ENCODE measurements at places on chromosomes 13 and 19.

GRCh38 chr19:30161770-30162169 is 210.4 kb upstream of the ZNF536 start:
- DNase-seq: no peak

DNA sequence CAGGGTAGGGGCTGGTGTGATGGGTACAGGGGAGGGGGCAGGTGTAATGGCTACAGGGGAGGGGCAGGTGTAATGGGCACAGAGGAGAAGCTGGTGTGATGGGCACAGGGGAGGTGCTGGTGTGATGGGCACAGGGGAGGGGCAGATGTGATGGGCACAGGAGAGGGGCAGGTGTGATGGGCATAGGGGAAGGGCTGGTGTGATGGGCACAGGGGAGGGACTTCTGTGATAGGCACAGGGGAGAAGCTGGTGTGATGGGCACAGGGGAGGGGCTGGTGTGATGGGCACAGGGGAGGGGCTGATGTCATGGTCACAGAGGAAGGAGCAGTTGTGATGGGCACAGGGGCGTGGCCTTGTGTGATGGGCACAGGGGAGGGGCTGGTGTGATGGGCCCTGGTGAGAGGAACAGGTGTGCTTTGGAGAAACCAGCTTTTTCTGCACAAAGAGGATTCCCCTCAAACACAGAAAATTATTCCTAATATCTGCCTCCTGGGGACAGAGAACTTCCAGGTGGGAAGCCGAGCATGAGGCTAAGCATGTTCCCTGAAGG is 38.6 kb upstream of the POP4 start:
- no peak for DNase-seq

DNA sequence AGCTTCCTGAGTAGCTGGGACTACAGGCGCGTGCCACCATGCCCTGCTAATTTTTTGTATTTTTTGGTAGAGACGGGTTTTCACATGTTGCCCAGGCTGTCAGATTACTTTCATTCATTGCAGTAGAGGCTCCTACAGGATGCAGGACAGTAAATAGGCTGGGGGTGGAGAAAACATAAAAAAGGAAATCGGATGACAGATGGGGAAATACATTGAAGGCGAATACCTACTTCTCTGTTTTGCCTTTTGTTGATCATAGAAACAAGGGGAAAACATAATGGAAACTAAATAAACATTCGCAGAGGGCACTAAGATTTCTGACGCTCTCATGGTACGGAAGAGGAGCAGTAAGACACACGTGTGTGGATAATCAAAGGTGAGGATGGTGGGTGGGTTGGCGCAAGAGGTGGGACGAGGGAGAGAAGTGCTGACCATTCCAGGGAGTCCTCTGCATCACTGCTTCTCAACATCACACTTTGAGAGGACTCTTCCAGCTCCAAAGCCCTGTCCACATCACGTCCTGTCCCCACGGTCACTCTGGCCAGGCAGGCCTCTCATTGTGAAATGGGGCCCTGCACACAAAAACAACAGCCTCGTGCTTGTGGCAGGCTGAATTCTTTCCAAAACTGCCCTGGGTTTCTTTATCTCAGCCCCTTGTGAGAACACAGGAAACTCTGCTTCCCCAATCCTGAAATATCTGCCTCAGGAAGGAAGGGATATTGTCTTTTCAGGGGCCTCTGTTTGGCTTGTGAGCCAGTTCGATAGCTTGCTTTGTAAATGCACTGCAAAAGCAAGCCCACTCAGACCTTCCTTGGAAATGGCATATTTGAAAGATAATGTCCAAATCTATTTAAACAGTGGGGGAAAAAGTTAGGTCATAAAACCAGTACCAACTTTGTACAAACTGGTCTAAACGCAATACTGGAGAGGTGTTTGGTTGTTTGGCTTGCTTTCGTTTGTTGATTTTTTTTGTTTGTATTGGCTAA is 188.5 kb downstream of the FOXO1 start:
- DNase-seq: no peak

GRCh38 chr19:10222201-10222890 is 8.8 kb downstream of the S1PR2 start:
- DNase-seq: no peak

DNA sequence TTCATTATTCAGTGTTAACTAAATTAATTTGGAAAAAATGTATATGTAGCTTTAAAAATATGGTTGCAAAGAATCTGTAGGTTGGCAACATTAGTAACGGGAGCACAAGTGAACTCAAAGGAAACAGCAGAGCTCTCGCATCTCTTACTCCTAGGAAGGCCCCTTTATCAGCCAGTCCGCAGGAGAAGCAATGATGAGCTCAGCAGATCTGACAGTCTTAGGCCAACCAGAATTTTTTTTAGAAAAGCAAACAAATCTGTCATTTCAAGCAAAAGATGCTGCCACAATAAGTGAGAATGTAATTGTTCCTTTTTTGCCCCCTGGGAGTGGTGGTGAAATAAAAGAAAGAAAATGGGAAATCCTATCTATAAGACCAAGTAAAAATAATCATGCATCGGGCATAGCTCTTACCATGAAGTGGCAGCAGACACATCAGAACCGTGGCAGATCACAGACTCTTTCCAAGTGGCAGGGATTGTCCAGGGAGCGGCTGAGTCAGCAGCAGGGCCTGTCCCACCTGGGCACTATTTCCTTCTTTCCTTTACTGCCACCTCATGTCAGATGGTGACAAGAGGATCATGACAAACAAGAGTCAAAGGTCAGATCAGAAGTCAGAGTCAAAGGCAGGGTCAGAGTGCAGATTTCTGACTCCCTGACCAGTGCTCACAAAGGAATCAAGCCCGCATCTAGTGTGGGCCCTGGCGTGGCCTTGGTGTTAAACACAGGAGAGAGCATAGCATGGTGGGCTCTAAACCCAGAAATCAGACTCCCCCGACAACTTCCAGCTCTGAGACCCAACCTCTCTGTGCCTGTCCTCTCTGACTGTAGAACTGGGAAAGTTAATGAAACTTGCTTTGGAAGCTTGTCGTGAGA is 84.0 kb upstream of the MTIF3 start:
- DNase-seq: no peak

- DNase-seq: no peak
These were observed 15.0 kb upstream of the ZNF439 start for GRCh38 chr19:11833541-11833940.

GRCh38 chr19:42245231-42245630 is 2.8 kb upstream of the GSK3A start:
- DNase-seq: no peak

GRCh38 chr13:35979361-35979951 is 151.7 kb downstream of the DCLK1 start:
- DNase-seq: no peak

- no peak for DNase-seq
These were observed 147.6 kb downstream of the KCTD12 start for GRCh38 chr13:76738616-76739015.

DNA sequence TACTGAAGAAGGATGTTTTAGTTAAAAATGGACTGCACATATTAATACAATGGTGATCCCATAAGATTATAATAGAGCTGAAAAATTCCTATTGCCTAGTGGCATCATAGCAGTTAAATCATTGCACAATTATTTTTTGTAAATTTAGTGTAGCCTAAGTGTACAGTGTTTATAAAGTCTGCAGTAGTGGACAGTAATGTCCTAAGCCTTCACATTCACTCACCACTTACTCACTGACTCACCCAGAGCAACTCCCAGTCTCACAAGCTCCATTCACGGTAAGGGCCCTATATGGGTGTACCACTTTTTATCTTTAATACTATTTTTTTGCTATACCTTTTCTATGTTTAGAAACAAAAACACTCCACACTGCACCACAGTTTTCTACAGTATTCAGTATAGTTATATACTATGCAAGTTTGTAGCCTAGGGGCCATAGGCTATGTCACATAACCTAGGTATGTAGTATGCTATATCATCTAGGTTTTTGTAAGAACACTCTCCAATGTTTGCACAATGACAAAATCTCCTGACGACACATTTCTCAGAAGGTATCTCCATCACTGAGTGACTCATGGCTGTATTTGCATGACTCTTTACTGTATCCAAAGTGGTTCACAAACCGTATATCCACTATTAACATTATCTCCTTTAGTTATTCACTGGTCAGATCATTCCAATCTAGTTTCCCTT is 536.0 kb downstream of the KLF12 start:
- DNase-seq: no peak

GRCh38 chr13:113413898-113414282 is 39.4 kb downstream of the ADPRHL1 start:
- DNase-seq: no peak

GRCh38 chr13:37148501-37148900 is 43.0 kb upstream of the CSNK1A1L start:
- DNase-seq: no peak

- no peak for DNase-seq
These were observed 111.2 kb downstream of the KCNRG start for GRCh38 chr13:50126263-50126992.

DNA sequence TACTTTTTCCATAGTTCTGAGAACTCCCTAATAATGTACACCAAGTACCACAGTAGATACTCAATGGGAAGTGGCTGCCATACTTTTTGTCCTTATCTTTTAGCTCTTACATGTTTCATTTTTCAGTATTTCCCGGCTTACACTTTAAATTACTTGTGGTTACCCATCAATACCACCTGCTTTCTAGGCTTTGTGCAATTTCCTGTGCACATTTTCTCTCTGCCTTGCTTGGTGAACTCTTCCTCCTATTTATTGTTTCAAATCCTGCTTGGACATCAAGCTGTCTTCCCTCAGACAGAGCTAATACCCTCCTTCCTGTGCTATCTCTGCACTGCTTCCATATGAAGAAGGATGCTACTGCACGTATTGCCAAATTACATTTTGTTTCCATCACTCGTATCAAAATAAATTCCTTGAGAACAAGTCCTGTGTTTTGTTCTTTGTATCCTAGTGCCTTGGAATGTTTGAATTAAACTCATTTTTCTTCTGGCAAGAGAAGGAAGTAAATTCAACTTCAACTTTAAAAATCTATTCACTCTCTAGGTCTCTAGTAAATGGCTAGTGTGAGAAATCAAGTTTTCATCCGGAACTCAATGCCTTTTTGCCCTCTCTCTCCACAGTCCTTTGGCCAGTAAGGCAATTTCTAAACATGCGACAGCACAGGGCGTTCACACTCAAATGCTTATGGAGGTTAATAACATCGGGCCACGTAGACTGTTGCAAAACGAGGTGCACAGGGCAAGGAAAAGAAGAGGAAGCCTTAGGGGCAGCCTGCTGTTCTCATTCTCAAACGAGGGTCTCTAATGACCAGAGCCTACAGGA is 5.6 kb downstream of the ZAR1L start:
- DNase-seq: no peak

GRCh38 chr13:29143847-29144246 is 323.7 kb downstream of the MTUS2 start:
- no peak for DNase-seq

DNA sequence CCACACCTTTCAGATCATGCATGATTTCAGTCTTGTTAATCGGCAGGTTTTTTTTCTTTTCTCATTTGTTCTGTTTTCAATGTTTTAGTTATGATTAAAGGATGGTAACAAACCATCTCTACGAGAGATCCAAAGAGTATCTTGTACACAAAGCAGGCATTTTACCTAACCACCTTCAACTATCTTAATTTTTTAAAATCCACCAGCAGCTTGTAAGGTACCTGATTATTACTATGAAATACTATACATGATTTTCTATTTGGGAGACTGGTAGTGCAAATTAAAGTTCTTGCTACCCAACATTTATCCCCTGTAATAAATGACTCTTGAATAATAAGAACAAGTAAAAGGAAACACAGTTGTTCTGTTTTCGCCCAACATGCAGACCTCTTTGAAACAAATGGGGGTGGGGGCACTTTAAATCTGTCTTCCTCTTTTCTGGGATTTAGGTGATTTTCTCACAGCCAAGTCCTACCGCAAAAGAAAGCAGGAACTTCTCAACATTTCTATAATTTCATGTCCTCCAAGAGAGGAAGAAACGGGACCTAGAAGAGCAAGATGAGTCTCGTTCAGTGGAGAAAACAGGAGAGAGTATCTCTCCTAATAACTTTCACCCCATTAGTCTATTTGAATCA is 3.6 kb downstream of the POU4F1 start:
- no peak for DNase-seq

DNA sequence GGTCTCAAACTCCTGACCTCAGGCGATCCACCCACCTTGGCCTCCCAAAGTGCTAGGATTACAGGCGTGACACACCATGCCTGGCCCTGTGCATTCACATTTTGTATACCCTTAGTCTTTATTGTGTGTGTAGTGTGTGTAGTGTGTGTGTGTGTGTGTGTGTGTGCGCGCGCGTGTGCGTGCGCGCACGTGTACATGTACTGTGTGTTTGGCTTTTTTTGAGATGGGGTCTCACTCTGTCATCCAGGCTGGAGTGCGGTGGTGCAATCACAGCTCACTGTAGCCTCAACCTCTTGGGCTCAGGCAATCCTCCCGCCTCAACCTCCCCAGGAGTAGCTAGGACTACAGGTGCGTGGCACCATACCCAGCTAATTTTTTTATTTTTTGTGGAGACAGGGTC is 22.1 kb downstream of the ITM2B start:
- no peak for DNase-seq

GRCh38 chr19:17981611-17982010 is 14.7 kb downstream of the KCNN1 start:
- no peak for DNase-seq

DNA sequence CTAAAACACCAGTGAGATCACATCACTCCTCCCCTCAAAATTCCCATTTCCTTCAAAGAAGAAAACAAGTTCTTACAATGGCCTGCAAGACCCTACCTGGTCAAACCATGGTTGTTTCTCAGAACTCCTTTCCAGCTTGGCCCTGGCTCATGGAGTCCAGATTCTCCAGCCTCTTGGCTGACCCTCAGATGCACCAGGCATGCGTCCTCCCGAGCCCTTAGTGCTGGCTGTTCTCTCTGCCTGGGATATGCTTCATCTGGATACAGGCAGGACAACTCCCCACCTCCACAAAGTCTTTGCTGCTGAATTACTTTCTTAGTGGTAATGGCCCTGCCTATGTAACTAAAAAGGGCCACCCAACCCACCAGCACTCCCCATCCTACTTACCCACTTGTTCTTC is 94.3 kb downstream of the MBNL2 start:
- no peak for DNase-seq

GRCh38 chr19:10416380-10417257 is 3.7 kb upstream of the PDE4A start:
- DNase-seq: peak; percentile 82

- DNase-seq: no peak
These were observed 1.1 kb downstream of the TRIM13 start for GRCh38 chr13:49997955-49998354.

GRCh38 chr13:55573565-55573964 is 1567.2 kb upstream of the PRR20A start:
- DNase-seq: no peak

DNA sequence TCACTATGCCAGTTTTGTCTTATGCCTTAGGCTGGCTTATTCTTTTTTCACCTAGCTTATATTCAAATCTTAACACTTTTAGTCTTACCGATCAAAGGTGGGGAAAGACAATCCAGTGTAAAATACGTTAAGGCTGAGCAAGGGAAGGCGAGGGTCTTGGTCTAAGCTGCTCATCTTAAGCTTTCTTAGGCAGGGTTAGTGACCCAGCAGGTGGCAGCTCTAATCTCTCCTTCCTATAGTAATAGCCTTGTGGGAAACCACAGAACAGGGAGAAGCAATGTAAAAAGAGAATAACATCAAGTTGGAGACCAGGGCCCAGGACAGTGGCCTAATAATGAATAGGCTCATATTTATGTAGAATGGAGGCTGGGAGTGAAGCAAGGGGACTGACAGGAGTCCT is 45.9 kb downstream of the COG3 start:
- no peak for DNase-seq

GRCh38 chr19:14715841-14716240 is 26.0 kb downstream of the ZNF333 start:
- no peak for DNase-seq
